ENCODE measurements at places on chromosomes 4 and X. TPM values are rescaled to one million over a fixed set of nuclear protein-coding genes. Genes with fewer than 3 reads are reported as not detected.

DCLK2 gene
- 13.0 TPM for polyA plus RNA-seq

CLCN5 gene
- 89.3 TPM for polyA plus RNA-seq

GRCh38 chr4:70654605-70655011, 11.7 kb downstream of the JCHAIN start:
- no peak for DNase-seq

DNA sequence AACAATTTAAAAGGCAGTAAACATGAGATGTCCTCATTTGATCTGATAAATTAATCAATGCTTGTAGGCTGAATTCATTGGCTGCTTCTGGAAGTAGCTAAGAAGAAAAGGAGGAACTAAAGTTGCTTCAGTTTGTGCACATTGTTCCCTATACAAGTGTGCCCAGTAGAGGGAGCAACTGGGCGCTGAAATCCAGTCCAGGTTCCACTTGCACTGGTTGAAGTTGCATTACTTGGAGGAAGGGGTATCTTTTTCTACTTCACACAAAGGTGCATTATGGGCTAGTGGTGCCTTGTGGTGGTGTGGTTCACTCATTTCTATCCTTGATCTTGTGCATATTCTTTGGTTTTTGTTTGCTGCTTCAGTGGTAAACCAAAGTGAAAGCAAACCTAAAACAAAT, 67.9 kb upstream of the SOX3 start:
- DNase-seq, result peak; percentile 7

GRCh38 chr4:179976777-179977176, 2266.4 kb upstream of the TENM3 start:
- DNase-seq, result no peak

GRCh38 chrX:41317477-41318208, 16.3 kb upstream of the DDX3X start:
- DNase-seq, result no peak

ATP10D gene
- 41.8 TPM for polyA plus RNA-seq

DNA sequence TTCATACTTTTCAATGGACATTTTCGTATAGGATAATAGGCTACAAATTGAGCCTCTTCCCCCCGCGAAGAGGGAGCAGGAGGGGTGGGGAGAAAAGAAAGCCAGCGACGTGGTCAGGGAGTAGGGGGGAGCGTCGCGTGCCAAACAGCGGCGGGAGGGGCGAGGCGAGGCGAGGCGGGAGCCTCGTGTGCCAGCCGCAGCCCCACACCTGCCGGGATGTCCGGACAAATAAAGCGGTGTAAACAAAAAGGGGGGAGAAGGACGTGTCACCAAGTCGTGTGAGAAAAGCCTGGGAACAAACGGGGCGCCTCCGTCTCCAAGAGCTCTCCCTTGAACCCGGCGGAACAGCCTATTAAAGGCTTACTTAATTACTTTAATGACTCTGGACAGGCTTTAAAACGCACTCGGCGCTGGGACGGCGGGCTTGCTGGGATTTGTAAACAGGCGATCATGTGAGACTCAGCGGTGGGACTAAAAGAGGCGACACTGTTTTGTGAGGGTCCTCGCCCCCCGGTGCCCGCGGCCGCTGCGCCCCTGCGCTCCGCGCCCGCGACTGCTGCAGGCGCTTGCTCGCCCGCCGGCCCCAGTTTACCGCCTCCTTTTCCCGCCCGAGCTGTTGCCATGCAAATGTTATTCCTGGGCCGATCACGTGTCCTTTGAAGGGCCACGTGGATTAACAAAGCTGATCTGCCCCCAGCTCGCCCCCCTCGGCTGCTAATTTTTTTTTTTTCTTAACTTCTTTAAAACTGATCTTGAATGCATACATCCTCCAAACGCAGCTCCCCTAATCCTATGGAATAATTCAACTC, at the start of gene HELT:
Gene HELT, plus strand, starts transcription at position 527 of the 809 bp plus-strand sequence. CDS start 439 bp downstream, outside the sequence.
- DNase-seq, result no peak

RBM47 gene
- polyA plus RNA-seq, result 98.8 TPM

DNA sequence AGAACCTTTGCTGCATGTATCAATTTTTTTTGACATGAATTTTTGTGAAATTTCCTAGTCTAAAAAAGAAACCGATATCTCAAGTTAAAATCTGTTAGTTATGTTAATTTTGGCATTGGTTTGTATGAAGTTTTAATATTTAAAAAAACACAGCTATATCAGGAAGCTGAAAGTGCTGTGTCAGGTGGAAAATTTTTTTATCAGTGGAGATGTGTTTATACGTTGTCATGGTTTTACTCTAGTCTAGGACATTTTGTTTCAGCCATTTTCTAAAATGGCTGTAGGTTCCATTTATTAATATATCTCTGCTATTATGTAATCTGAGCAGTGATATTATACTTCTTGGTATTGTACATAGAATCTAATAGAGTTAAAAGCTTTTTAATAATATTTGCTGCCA, 34.2 kb downstream of the OCRL start:
- no peak for DNase-seq

GRCh38 chr4:122930862-122931261, 8.5 kb upstream of the NUDT6 start:
- DNase-seq, result no peak

CXorf38 gene
- polyA plus RNA-seq, result 10.8 TPM

IL9R gene
- polyA plus RNA-seq, result 0.12 TPM

Measured in right renal pelvis (tissue), 4 donors.